Dorsolateral prefrontal cortex (tissue), 122 donors: ENCODE measurements at places on chromosomes 16 and 17. TPM values are rescaled to one million over a fixed set of nuclear protein-coding genes. Genes with fewer than 3 reads are reported as not detected.

Gene CRHR1
- total RNA-seq, result 27.4 TPM

DNA sequence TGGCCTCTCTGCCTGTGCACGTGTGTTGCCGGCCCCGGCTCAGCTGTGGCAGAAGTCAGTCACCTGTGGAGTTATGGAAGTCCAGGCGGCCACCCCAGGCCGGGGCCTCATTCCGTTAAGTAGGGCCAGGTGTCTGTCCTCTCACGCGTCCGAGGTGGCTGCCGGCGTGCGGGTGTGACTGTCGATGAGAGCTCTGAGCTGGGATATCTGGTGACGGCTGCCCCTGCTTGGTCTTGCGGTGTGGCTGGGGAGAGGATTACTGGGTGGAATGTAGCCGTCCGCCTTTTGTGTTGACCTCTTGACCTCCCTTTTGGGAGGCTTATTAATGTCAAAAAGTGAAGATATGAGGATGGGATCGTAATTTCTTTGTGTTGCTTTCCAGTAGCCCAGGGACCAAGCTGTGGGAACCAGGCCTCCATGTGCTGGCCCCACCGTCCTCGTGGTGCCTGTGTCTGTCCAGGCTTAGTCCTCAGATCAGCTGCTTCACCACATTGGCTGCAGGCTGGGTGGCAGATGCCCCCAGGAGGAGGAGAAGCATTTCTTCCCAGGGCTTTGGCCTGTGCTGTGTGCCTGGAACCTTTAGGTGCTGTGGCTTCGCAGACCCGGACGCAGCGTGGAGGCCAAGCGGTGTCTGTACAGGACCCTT lies 23.0 kb upstream of the ZNF750 start:
- no peak for DNase-seq

GRCh38 chr16:12043953-12044352 lies 67.4 kb downstream of the SNX29 start:
- DNase-seq, result no peak

- no peak for DNase-seq
Measured at GRCh38 chr16:86085161-86085611, 186.2 kb downstream of the IRF8 start.

- no peak for DNase-seq
Measured at GRCh38 chr16:59854846-59855439, 1120.8 kb upstream of the GOT2 start.

DNA sequence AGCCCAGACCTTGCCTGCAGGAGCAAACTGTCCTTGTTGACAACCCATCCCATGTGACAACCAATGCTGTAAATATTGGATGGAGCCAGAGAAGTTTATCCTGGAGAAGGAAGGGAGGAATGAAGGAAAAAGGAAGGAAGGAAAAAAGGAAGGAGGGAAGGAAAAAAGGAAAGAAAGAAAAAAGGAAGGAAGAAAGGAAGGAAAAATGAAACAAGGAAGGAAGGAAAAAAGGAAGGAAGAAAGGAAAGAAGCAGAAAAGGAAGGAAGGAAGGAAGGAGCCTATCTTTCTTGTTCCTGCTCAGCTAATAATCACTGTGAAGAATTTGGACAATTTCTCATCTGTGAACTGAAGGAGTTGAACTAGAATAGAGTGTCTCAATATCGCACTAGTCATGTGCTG lies 56.1 kb downstream of the ACSM2B start:
- DNase-seq, result no peak
